ENCODE measurements at places on chromosomes 3 and 15.

- DNase-seq: peak; percentile 62
Observed at GRCh38 chr3:31041161-31041978, 146.9 kb upstream of the GADL1 start.

- no peak for DNase-seq
Observed at GRCh38 chr15:40650479-40650878, 44.5 kb upstream of the RAD51 start.

DNA sequence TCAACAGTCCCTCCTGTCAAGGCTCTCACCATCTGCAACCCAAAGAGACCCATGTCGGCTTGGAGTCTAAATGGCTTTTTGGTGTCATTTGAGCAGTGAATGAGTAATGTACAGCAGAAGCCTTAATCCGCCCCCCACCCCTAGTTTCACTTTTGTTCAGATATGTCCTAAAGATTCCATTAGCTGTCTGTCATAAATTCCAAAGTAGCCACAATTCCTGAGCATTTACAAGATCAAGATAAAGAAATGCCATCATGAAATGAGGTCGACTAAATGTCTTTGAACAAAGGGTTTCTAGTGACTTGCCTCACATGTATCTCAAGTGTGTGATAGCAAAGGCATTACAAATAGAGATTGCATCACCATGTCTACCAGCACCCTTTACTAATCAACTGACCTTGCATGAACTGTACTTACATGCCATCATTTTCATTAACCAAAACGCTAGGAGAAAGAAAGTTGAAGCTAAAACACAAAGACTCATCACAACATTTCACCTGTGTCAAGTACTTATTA is 123.8 kb upstream of the PHLDB2 start:
- DNase-seq: peak; percentile 62

DNA sequence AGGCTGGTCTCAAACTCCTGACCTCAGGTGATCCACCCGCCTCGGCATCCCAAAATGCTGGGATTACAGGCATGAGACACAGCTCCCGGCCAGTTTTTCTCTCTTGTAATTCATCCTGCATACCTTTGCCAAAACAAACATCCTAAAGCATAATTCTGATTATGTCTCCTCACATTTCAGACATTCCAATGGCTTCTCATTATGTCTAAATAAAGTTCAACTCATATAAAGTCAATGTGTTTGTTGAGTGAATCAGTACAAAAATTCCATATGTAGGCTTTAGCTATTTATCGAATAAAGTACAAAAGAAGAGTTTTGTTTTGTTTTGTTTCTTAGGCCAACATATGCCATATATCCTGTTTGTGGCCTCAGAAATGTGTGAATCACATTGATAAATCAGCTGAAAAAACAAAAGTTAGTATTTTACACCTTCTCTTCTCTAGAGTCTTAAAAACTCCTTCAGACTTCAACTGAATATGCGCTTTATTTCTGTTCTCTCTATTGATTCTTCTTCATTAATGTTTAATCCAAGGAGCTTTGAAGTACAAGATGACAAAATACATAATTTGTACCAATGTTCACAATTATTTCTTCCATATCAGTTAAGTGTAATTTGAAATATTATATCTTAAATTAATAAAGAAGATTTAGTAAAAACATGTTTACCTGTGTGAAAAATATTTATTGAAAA is 165.8 kb downstream of the MECOM start:
- peak; percentile 90 for DNase-seq

DNA sequence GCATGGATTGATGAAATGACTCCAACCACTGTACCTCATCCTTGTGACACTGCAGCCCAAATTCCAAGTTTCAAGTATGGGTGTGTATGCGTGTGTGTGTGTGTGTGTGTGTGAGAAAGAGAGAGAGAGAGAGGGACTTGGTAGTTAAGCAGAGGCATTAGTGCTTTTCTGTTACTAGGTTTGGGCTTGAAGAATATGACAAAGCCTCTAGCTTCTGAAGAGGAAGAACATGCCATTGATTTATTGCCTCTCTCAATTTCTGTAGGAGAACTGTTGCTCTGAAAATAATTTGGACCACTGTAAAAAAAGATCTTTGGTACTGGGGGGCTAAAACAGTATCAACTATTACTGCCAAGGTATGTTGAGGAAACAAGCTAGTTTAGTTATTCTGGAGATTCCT is 139.2 kb downstream of the AQP9 start:
- DNase-seq: no peak

- DNase-seq: no peak
Observed at GRCh38 chr3:42668793-42669217, 15.3 kb downstream of the ZBTB47 start.

DNA sequence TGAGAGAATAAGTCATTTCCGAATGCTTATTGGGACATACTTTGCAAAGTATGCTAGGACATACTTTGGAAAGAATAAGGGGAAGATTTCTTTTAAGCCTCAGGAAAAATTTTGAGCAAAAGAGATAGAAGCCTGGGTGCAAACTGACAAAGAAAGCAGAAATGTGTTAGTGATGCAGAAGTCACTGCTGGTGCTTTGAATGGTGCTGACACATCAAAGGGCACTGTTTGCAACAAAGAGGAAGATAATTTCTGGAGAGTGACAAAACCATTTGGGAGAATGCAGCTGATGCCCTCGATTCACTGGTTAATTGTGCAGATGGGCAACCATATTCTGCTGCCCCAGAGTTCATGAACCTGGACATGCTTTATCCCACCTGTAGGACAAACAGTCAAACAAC is 11.0 kb upstream of the RAP2B start:
- no peak for DNase-seq

GRCh38 chr3:146134348-146135117 is 26.5 kb downstream of the PLOD2 start:
- no peak for DNase-seq

GRCh38 chr3:144129536-144130214 is 158.1 kb downstream of the DIPK2A start:
- no peak for DNase-seq

DNA sequence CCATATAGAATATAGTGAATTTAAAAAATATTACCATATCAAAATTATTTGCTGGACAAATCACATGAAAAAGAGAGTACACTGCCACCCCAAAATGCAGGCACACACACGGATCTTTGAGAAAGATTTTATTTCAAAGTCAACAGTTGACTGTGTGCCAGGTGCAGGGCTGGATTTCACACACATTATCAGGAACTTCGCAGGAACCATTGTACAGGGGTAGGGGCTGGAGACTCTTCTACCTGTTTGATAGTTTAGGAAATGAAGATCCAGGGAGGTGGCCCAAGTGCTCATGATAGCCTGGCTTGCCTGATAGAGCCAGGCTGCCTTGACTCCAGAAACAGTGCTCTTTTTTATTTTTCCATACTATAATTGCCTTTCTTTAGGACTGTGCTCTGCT is 54.2 kb downstream of the IL1RAP start:
- no peak for DNase-seq

- DNase-seq: no peak
Observed at GRCh38 chr3:152198665-152199064, 70.1 kb upstream of the MBNL1 start.

DNA sequence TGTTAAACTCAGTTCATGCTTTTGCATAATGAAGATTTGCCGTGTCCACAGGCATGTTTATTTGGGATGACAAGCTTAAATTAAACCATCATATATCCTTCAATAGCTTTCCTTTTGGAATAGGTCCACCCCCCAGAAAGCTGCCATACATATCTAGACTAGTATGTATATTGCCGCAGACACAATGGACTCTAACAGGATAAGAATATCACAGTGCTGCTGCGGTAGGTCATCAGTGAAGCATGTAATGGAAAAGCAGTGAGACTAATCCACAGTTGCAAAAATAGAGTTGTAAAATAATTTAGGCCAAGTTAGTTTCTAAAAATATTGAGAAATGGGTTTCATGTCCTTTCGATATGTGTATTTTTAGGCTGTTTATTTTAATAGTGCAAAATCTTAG is 819.9 kb upstream of the DPPA4 start:
- DNase-seq: no peak

DNA sequence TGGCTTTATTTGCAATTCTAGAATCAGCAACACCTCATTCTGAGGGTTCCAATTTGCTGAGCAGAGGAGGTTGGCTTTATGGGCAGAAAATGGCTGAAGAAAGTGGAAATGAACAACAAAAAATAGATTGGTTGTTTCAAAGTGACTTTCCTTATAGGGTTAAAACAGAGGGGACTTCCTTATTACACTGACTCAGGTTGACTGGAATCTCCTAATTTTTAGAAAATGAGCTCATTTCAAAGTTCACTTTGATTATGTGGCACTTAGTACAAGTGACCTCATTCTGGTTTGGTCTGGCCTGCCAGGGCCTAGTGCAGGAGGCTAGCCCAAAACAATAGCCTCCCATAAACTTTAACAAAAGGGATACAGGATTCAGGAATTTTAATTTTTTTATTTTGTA is 41.4 kb downstream of the NFKBIZ start:
- peak; percentile 62 for DNase-seq
